ENCODE measurements at places on chromosomes 5 and 9.

DNA sequence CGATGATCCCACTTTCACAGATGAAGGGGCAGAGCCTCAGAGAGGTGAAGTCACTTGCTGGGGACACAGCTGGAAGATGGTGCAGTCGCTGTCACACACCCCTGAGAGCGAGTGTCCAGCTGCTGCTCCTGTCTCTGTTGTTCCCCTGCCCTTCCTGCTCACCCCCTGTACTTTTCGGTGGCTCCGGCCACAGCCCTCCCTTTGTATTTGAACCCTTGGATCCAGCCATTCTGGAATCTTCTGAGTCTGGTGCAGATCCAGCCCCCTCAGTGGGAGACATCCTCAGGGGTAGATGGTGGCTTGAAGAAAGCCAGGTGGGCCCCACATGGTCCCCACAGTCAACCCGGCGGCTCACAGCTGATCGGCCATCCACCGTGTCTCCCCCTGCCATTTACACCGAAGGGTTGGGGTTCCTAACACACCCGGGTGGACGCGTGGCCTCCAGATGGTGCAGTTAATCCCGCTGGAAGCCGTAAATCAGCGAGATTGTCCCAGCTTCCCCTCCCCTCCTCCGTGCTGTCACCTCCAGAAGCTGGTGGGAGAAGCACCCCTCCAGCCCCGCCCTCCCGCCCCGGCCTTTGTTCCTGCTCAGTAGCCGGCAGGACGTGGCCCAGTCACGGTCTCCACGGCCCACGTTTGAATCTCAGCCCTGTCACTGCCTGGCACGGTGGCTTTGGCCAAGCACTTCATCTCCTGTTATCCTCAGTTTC is 204.8 kb downstream of the C9orf50 start:
- DNase-seq, result no peak

- DNase-seq, result no peak
These were observed 4.5 kb upstream of the DBN1 start for GRCh38 chr5:177477701-177478477.

- DNase-seq, result peak; percentile 89
These were observed 2.6 kb downstream of the GLIS3 start for GRCh38 chr9:4297151-4297785.

DNA sequence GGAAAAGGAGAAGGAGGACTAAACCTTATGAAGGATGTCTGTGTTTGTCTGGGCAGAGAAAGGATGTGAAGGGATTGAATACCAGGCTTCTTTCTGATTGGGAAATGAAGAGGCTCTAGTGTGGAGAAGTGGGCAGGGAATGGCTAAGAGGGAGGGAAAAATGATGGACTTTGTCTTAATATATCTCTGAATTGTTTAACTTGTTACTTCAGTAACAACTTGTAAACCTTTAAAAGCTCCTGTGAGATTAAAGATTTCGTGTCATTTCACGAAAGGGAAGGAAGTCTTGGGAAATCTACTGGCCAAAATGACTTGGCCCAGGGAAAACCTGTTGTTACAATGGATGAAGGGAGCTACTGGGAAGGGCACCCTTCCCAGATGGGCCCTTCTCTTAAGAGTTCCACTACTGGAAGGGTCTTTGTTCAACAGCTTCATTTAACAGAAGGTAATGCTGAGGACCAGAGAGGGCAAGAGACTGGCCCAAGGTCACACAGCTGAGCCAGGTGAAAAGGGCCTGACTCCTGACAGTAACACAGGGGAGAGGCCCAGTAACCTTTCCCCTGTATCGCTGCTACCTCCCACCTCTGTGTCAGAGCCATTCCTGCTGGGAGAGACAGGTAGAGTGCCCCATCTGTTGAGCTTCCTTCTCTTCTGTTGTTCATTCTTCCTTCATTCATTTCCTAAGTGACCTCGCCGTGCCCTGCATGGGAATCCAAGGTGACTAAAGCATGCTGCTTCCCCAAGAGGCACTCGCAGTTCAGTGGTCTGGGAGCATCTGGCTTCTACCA is 5.1 kb upstream of the TCOF1 start:
- no peak for DNase-seq

- no peak for DNase-seq
These were observed 74.1 kb downstream of the SERINC5 start for GRCh38 chr5:80181618-80182211.

GRCh38 chr9:126628969-126629674 is 15.4 kb downstream of the LMX1B start:
- no peak for DNase-seq

GRCh38 chr5:108386345-108387061 is 4.6 kb upstream of the FBXL17 start:
- DNase-seq, result peak; percentile 29

GRCh38 chr5:142874540-142874939 is 104.4 kb downstream of the ARHGAP26 start:
- DNase-seq, result peak; percentile 94

DNA sequence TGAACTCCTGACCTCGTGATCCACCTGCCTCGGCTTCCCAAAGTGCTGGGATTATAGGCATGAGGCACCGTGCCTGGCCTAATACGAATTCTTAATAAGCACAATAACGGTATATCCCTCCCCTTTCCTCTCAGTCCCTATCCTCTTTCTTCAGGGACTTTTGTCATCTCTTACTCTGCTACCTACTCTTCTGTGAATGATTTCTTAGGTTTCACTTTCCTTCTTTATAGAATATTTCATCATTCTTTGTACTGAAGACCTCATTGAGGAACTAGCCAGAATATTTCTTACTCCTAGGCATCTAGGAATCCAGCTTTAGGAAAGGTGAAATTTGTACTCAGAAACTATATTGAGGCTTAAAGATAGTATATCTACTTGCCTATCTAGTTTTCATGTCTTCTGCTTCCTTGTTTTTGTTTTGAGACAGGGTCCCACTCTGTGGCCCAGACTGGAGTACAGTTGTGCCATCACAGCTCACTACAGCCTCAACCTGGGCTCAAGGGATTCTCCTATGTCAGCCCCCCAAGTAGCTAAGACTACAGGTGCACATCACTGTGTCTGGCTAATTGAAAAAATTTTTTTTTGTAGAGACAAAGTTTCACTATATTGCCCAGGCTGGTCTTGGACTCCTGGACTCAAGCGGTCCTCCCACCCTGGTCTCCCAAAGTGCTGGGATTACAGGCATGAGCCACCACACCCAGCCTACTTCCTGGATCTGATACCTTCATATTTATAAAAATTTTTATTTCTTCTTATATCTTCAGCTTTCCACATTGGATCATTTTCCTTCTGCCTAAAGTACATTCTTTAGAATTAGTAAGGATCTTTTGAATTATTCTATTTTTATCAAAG is 69.7 kb downstream of the GPBP1 start:
- DNase-seq, result no peak

DNA sequence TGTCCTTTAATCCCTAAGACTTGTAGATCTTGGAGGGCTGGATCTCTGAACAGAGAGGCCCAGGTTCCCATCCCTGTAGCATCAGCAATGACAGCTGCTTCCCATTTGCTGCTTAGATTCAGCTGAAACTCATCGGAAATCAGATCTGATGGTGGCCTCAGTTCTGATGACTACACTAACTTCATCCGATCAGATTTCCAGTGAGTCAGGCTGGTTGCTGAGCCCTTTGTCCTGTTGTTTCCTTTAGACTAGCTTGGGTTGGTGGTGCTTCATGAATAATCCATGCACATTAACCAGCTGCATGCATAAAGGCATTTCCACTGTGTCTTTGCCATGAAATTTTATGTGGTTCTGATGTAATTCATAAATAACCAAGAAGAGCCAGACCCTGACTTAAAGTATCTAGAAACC is 195.2 kb upstream of the TUT7 start:
- DNase-seq, result peak; percentile 47

- no peak for DNase-seq
These were observed 2.7 kb downstream of the CDC14B start for GRCh38 chr9:96616817-96617438.

- DNase-seq, result no peak
These were observed 904 bp downstream of the TRUB2 start for GRCh38 chr9:128321343-128321742.

DNA sequence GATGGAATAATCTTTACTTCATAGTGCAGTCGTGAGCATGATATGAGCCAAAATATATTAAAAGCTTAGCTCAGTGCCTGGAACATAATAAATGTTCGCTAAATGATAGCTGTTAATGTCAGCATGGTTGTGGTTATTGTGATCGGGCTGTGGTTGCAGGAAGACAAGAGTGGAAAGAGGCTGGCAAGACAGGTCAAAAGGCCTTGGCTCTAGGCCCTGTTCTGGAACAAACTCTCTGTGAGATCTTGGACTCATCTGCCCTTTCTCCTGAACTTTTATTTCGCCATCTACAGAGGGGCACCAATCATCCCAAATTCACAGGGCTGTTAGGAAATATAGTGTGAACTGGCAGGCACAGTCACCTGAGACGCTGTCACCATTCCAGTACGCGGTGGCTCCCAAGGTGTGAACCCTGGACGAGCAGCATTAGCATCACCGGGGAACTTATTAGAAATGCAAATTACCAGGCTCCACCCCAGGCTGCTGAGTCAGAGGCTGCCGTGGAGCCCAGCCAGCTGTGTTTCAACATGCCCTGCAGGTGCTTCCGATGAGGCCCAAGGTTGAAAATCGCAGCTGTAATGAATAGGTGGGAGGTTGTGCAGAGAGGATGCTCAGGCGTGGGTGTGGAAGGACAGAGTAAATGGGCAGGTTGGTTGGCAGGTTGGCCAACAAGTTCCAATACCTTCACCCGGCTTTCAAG is 50.2 kb upstream of the SAP30L start:
- DNase-seq, result peak; percentile 44

DNA sequence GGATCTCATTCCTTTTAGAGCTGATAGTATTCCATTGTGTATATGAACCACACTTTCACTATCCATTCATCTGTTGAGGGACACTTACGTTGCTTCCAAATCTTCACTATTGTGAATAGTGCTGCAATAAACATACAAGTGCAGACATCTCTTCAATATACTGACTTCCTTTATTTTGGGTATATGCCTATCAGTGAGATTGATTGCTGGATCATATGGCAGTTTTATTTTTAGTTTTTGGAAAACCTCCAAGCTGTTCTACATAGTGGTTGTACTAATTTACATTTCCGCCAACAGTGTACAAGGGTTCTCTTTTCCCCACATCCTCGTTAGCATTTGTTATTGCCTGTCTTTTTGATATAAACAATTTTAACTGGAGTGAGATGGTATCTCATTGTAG is 33.8 kb upstream of the LECT2 start:
- no peak for DNase-seq

DNA sequence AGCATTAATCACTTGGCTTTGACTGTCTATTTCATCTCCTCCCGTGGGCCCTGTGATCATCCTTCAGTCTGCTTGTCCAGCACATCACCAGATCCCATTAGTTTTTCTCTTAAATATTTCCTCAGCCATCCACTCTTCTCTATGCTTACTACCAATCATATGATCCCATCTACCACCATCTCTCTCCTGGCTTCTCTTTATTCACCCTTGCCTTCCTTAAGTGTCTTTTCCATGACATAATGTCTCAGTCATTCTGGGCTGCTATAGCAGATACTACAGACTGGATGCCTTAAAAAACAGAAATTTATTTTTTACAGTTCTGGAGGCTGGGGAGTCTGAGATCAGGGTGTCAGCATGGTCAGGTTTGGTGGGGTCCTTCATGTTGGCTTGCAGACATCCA is 208.4 kb upstream of the PPP1R2B start:
- no peak for DNase-seq

DNA sequence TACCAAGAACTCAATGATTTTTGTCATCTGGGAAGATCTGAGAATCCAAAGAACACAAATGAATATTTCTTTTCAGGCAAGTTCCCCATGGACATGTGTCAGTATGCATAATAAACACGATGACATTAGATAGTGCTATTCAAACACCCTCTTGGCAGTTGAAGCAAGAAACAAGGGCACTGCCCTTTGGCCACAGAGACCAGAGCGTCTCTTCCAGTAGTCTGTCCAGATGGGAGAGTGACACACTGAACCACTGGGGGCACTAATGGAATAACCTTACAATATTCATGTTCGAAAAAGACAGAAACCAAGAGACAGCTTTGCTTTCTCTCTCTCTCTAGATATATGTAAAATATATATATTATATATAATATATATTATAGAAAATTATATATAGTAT is 301.9 kb downstream of the CTNND2 start:
- no peak for DNase-seq

DNA sequence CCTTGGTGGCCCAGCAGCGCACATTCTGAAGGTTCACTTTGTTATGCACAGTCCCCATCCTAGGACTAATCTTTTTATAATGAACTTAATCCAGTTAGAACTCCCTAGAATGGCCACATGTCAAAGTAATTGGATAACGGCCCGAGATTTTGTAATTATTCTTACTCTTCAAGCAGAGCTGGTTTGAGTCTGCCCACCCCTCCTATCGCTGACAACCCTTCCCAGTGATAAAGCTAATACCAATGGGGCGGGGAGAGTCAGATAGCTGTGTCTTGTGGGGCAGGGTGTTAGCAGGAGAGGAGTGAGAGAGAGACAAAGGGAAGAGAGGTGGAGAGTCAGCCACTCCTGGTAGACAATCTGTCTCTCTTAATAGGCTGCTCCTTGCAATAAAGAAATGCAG is 356.9 kb downstream of the SLIT3 start:
- peak; percentile 26 for DNase-seq

DNA sequence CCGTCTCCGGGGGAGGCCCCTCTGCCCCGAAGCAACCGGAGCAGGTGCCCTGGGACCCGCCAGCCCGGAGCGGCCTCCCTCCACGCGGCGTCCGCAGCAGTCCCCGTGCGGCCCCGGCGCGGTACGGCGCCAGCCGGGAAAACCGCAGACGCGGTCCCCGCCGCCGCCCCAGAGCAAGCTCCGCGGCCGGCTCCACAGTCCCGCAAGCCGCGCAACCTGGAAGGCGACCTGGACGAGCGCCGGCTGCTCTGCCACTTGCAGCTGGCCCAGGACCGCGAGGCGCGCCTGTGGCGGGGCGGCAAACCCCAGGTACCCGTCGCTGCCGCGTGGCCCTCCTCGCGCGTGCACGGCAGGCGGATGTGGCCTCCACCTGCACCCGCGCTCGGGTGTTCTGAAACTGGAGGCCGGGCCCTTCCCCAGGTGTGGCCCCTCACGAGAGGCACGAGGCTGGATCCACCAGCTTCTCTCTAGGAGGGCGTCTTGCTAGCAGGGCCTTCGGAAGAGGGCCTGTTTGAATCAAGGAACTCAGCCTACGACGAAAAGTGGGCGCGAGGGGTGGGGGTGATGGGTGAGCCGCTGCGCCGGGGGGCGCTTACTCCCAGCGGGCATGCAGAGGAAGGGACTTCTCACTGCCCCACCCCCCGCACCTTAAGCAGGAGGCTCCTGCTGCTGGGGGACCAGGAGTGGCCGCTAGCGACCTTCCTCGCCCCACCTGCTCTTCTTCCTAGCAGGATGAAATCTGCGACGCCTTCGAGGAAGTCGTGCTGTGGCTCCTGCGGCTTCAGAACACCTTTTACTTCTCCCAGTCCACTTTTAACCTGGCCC is 602 bp downstream of the CCNI2 start:
- DNase-seq, result no peak
